ENCODE measurements at places on chromosomes 4 and X.

- DNase-seq = no peak
Measured at GRCh38 chrX:41449131-41449530, 2.0 kb downstream of the NYX start.

- no peak for DNase-seq
Measured at GRCh38 chr4:3689006-3689405, 77.2 kb upstream of the ADRA2C start.

DNA sequence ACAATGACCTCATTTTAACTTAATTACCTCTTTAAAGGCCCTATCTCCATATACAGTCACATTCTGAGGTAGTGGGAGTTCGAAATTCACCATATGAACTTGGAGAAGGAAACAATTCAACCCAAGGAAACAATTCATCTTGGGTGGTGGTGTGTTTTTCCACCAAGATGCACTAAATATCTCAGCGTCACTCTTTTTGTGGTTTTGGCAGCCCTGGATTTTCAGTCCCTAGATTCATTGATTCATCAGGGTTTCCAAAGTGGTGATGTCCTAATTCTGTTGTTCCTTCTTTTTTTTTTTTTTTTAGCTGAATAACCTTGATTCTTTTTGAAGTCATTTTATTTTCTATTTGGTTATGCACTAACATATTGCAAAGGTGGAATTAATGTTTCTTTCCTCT is 162.6 kb upstream of the RAPGEF2 start:
- no peak for DNase-seq

GRCh38 chrX:72316408-72317110 is 10.8 kb upstream of the CITED1 start:
- no peak for DNase-seq

- DNase-seq = no peak
Measured at GRCh38 chr4:54898656-54899340, 226.6 kb downstream of the KDR start.

DNA sequence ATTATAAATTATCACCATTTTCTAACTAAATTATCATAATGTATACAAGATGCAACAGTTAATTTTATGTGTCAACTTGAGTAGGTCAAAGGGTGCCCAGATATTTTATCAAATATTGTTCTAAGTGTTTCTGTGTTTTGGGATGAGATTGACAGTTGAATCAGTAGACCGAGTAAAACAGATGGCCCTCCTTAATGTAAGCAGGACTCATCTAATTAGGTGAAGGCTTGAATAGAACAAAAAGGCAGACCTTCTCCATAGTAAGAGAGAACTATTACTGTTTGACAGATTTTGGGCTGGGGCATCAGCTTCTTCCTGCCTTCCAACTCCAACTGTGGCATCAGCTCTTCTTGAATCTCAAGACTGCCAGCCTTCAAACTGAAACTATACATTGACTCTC is 185.8 kb downstream of the TRAM1L1 start:
- no peak for DNase-seq

DNA sequence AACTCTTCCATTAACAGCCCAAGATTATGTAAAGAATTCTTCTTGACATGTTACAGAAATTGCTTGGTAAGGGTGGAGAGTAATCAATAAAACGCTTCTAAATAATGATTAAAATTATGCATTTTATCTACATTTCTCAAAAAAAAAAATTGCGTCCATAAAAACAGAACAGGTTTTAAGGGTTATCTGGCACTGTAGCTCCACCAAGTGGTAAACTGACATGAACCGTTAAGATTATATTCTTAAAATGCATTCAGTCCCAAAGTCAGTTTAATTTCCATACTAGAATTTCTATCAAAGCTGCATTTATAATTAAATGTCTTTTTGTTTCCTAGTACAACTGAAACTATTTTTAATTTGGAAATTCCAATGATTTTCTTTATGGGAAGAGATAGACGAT is 214.0 kb upstream of the UGT8 start:
- DNase-seq = no peak

DNA sequence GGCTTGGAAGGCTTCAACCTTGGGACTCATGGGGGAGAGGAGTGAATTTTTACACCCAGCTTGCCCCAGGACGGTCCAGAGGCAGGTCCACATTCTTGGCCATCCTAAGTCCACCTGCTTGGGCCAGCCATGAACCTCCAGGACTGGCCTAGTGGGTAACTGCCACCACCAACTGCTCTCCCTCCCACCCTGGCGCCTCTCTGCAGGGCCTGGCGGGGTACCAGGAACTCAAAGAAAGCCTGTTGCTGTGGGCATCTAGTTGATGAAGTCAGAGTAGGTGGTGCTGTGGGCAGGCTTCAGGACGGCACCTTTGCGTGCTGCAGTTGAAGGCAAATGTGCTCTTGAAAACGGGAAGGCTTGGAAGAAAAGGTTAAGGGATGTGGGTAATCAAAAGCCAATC is 12.0 kb downstream of the BCOR start:
- DNase-seq = no peak

- DNase-seq = no peak
Measured at GRCh38 chr4:6680372-6681034, 13.2 kb upstream of the S100P start.

DNA sequence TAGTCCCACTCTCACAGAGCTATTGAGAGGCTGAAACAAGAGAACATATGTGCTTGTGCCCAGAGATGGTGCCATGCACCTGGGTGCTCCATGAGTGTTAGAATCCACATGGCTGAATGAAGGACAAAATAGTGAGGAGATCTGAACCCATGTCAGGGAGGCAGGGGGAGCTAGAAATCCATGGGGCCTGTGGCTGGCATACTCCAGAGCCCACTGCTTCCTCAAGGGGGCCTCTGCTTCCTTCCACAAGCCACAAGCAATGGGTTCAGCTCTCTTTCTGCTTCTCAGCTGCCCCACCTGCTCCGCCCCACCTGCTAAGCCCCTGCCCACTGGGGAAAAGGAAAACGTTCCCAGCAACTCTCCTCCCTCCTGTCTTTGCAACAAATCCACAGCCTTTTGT is 46.1 kb downstream of the PJA1 start:
- no peak for DNase-seq

- no peak for DNase-seq
Measured at GRCh38 chrX:18964901-18965300, 19.0 kb downstream of the PHKA2 start.

DNA sequence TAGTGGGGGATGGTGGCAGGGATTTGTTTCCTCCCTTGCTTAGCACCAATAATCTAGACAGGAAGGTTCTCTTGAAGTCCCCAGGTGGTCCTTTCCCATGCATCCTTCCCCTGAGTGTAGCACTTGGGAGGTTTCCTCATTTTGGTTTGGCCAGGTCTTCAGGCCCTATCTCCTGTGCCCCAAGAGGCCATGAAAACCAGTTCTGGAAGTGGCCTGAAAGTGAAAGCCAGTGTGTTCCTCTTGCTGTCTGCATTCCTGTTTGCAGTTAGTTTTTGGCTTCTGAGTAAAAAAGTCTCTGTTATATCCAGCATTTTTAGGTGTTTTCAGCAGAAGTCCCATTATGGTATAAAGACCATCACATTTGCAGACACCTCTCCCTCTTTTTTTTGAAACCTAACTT is 59.5 kb downstream of the MTM1 start:
- DNase-seq = no peak

GRCh38 chrX:12494400-12495138 is 296.6 kb upstream of the PRPS2 start:
- no peak for DNase-seq

GRCh38 chr4:92646826-92647225 is 343.1 kb downstream of the GRID2 start:
- no peak for DNase-seq

DNA sequence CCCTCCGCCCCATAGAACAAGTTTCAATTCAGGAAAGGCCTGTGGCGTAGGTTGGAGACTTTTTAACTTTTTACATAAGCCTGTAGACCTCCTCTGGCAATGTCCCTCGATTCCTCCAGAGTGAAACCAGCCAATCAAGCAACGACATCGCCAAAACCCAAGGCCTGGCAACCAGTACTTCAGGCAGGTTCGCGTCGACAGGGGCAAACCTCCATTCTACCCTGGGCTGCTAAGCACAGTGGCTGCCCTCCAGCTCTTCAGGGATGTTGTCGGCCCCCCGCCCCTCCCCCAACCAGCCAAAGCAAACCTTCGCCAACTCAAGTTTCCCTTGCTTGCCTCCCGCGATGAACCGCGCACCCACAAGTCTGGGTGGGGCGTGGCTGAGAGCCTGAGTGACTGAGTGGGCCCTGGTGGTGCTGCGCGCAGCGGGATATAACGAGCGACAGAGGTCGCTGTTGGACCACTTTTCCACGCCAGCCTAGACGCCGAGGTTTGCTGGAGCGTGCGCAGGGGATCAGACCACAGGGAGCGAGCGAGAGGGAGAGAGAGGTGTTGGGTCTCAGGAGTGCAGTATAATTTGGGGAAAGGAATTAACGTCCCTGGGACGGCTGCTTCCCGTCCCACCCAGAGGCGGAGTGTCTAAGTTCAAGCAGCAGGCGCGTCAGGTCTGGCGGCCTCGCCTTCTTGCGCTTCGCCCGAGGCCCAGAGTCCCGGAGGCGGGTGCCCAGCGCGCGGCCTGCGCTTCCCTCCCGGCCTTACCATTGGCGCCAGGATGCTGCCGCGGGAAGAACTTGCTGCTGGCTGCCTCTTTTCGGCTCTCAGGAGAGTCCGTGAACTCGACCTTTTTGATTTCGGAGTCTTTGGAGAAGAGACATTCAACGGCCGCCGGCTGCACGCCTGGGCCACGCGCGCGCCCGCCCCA is 9.0 kb upstream of the PITX2 start:
- DNase-seq = no peak

DNA sequence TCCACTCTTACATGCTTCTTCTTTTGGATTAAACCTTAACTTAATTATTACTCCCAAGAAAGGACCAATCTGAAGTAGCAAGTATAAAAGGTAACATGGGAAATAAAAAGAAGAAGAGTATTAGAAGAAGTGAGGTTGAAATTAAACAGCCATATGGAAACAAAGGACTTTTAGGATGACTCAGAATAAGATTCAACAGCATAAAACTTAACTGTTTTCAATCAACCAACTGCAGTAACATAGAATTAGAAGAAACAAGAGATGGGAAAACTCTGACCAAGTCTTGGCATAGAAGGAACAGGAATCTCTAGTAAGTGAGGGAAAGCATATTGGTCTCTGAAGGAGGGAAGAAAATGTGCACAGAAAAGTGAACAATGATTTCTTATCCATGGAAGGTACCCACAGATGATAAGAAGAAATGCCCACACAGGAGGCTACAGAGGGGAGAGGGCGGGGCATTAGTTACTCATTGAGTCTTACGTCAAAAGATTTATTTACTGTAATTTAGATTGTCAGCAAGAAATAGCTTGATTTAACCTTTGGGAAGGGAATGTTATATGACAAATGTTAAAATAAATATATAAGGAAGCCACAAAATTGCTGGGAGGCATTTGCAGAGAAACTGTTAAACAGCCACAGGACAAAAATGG is 177.3 kb downstream of the BANK1 start:
- no peak for DNase-seq

DNA sequence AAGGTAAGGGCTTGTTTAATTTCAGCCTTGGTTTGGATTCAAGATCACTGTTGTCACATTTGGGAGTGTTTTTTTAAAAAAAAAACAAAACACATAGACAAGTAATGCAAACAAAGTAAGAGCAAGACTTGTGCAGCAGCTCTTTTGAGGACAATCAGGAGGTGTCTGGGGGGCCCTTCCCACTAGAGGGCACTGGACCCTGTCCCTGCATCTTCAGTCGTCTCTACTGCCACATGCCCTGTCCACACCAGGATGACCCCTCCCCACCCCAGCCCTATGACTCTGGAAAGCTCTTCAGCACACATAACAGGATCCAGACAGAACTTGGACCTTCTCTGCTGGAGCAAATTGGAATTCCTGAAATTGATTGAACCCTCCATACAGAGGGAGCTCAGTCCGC is 71.0 kb downstream of the USP46 start:
- DNase-seq = no peak

DNA sequence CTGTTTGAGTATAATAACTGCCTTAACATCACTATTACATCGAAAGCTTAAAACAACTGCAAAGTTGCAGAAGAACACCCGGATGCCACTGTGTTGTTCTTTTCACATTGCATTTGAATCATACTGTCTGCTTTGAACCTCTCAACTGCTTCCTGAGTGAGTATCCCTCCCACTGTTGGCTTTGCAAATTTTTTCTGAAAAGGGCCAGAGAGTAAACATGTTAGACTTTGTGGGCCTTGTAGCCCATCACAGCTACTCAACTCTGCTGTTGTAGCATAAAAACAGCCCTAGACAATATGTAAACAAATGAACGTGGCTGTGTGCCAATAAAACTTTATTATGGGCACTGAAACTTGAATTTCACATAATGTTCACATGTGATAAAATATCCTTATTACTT is 76.1 kb downstream of the NSG1 start:
- no peak for DNase-seq

DNA sequence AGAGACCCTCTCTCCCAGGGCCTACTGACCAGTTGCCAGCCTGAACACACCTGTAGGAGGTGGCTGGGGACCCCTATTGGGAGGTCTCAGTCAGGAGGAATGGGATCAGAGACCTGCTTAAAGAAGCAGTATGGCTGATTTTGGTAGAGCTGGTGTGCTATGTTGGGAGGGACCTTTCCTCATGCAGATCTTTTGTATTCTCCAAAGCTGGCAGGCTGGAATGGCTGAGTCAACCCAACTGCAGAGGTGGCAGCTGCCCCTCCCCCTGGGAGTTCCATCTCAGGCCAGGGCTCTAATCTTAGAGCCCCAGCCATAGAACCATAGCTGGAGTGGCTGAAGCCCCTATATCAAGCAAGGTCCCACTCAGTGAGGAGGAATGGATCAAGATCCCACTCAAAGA is 279.3 kb upstream of the BMP3 start:
- DNase-seq = no peak

GRCh38 chr4:158771776-158772175 is 3.0 kb downstream of the FNIP2 start:
- no peak for DNase-seq

DNA sequence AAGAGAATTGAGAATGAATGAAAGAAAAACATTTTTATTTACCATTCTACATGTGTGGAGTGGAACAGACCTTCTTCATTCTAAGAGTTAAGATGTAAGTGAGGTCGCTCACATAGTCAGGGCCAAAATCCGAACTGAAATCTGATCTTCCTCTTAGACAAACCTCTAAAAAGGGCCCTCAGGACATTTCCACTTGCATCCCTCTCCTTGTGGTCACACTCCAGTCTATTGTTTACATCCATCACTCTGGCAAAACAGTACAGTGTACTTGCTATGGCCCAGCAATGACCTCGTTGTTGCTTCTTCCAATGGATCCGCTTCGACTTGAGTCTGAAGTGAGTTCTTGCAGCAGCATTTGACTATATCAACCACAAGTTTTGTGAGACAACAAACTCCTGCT is 54.2 kb downstream of the MOSPD2 start:
- DNase-seq = no peak

DNA sequence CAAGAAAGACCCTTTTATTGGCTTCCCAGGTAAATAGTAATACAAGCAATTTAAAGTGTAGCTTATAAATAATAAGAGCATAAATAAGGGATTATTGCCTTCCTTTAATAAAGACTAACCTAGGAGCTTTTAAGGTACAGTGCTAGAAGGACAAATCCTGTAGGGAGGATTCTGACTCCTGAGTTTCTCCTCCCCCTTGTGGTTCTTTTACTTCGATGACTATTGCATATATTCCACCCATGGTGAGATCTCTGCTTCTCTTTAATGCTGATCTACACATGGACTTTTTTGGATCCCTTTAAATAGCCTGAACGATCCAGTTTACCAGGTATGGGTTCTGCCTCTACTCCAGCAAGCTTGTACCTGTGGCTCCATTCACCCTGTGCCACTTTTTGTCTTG is 2.5 kb downstream of the GALNT7 start:
- DNase-seq = no peak

- DNase-seq = no peak
Measured at GRCh38 chr4:117093571-117093970, 8.2 kb upstream of the TRAM1L1 start.

GRCh38 chr4:98510757-98511517 is 147.5 kb downstream of the TSPAN5 start:
- no peak for DNase-seq

Data from activated CD8-positive, alpha-beta memory T cell treated with anti-CD3 and anti-CD28 coated beads for 1 hour (primary cell).